Esophagus mucosa (tissue), 1 donor: ENCODE measurements at places on chromosomes 11 and 22.

GRCh38 chr22:49959782-49960158, 802 bp upstream of the PIM3 start:
- ATAC-seq: peak; percentile 10

DNA sequence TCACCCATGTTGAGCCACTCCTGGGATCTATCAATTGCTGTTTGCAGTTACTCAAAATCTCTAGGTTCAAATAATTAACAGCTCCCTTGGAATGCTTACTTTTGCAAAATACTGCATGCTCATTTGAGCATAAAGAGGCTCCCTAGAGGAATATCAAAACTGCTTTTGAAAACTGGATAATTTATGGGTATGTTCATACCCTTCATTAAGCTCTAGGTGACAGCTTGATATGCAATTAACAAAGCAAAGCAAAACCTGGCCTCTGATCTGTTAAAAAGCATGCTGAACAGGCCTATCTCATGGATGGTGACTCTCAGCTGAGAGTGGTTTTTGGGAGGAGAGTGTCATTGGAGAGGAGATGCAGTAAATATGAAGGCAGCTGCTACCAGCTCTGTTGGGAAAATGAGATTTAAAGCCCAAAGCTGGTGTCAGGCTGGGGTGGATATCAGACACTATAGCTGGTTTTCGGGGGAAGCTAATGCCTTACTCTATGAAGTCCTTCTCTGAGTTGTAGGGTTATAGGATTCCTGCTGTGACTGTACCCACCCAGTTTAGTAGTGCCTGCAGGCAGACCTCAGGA, 110.9 kb downstream of the RASSF10 start:
- peak; percentile 63 for ATAC-seq

- no peak for ATAC-seq
Measured at GRCh38 chr11:67666676-67667489, 7.5 kb downstream of the ALDH3B2 start.

DNA sequence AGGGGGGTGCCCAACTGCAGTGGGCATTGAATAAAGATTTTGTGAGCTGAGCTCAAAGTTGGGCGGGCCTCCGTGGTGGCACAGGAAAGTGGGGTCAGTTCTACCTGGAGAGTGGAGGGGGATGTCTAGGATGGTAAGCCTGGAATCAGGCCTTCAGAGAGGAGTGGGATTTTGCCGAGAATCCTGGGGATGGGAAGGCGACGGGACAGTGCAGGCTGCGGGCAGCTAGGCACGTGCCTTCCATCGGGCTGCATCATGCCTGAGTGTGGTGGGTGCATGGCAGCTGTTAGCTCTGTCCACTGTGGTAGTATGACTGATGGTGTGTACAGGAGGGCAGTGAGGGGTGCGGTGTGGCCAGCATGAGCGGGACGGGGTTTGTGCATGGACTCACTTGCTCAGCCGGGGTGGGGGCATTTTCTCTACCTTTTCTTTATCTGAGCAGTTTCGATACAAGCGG, 3.6 kb downstream of the SHANK3 start:
- ATAC-seq: no peak

GRCh38 chr22:28674121-28674563, 5.5 kb downstream of the TTC28 start:
- no peak for ATAC-seq

GRCh38 chr11:69071086-69071800, 22.5 kb downstream of the TPCN2 start:
- ATAC-seq: no peak

DNA sequence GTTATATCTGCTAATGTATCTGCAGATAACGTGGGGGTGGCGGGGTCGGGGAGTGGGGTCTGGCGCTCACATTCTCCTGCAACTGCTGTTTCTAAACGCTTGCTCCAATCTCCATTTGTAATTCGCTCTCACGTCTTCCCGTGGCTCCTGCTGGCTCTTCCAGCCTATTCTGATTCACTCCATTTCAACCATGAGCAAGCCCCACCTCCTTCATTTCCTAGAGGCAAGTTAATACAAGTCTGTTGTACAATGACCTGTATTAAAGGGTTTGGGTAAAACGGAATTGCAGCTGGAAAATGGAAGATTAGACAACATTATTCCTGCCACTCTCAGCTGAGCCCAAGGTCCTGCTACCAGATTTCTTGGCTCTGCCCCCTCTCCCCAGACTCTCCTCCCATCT, 132.3 kb downstream of the CSNK2A3 start:
- ATAC-seq: peak; percentile 78

DNA sequence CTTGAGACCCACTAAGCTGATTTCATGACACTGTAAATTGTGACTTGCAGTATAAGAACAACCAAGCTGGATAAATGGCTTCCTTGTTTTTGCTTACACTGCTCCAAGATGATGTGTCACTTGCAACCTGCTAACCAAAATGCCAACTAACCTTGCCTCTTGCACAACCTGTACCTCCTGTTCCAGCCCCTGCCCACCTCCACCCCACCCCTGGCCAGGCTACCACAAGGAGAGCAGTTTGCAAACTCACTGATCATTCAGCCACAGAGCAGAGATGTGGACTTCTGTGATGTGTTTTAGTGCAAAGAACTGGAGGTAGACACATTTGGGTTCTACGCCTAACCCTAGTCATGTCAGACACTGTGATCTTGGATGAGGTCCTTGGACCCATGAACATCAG, 4.3 kb upstream of the APOL6 start:
- peak; percentile 85 for ATAC-seq

DNA sequence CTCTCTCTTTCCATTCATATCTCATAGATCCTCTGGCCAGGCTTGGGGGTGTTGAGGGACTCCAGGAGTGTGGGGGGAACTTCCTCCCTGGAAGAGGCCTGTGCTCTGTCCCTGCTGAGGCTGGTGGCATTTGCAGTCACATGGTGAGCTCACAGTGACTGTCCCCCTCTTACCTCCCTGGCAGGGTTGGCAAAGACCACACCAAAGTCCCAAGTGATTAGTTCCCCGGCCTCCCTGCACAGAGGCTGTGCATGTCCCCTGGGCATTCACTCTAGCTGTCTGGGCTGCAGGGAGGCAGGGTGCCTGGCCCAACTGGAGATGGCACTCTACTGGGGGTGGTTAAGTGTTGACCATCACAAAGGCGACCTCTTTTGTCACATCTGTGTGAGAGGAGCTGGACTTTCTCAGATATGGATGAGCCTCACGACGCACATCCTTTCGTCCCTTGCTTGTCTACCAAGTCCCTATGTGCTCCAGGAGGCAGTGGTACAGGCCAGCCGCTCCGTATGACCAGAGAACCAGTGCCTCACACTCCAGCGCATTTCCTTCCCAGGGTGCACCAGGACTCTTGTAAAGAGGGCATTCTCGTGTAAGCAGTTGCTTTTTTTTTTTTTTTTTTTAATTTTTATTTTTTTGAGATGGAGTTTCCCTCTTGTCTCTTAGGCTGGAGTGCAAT, 8.8 kb downstream of the TANGO2 start:
- ATAC-seq: no peak

DNA sequence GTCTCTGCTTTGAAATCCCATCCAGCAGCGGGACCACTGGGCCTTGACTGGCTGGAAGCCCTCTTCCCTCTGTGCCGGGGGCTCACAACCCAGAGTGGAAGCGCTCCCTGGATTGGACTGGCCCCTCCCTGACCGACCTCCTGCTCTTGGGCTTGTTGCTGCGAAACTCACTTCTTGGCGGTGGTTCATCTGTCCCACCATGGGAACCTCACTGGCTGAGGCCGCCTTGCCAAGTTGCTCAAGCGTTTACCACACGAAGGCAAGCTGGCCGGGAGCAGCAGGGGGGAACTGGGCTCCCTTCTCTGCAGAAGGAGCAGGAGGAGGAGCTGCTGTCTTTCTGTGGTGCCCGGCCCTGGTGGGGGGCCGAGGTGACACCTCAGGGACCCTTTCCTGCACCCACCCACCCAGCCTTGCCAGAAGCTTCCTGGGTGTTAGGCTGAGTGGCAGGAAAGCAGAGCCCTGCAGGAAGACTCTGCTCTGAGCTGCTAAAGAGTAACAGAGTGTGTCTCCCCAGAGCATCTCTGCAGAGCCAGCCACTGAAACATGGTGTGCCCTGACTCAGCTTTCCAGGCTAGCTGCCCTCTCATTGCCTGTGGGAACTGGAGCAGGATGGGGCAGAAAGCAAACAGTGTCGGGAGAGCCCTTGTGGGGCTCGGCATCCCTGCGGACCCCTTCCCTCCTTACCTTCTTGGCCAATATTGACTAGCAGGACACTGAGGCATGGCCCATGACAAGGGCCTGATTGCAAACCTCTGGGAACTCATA, 88.5 kb upstream of the ALX4 start:
- no peak for ATAC-seq

- ATAC-seq: no peak
Measured at GRCh38 chr11:120404495-120404894, 68.3 kb downstream of the ARHGEF12 start.

GRCh38 chr11:469684-470560, 19.8 kb downstream of the PTDSS2 start:
- ATAC-seq: peak; percentile 29

GRCh38 chr11:76218449-76219178, 12.3 kb upstream of the WNT11 start:
- ATAC-seq: peak; percentile 8

- ATAC-seq: no peak
Measured at GRCh38 chr11:116637766-116638165, 135.0 kb downstream of the BUD13 start.

DNA sequence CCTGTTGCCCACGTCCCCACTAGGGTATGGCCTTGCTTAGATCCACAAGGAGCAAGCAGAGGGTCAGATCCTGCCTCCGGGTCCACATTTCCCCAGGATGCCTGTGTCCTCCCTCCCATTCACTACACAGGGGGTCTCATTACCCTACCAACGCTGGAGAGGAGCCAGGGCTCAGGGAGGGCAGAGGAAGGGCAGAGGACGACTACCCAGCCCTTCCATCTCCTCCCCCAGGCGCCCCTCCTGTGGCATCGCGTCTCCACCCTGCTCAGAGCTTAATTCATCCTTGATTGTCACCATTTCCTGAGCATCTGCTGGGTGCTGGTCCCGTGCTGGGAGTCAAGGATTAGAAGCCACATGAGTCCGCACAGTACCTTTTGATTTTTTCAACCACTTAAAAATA, 5.0 kb downstream of the NFAM1 start:
- no peak for ATAC-seq

DNA sequence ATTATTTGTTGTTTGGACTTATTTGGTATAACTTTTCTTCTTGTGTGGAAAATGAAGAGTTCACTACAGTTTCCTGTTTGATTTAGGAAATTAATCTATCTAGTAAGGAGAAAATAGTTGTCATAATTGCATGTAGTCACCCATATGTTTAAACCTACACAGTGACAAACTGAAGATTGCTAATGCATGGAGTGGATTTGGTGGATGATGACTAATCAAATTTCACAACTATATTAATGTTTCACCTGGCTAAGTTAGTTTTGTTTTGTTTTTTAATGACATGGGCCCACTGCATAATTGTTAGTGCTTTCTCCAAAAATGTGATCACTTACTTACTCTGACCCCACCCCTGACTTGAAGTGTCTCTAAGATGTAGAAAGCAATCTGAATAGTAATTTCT, 170.6 kb downstream of the DYNC2H1 start:
- ATAC-seq: no peak

DNA sequence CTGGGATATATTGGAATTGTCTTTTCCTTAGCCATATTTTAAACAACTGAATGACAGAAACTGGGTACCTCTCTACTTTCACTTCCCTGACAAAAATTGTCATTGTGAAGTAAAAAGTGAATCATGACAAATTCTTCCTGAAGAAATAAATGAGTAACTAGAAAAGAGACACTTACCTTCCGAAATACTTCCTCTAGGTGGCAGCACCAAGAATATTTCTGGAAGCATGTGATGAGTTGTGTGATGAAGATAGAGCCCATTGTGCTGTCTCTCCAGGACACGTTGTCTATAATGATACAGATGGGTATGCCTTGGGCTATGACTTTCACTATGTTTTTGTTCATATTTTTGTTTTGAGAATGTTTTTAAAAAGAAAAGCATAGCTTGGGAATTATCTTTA, 21.5 kb downstream of the CASP4 start:
- peak; percentile 63 for ATAC-seq

DNA sequence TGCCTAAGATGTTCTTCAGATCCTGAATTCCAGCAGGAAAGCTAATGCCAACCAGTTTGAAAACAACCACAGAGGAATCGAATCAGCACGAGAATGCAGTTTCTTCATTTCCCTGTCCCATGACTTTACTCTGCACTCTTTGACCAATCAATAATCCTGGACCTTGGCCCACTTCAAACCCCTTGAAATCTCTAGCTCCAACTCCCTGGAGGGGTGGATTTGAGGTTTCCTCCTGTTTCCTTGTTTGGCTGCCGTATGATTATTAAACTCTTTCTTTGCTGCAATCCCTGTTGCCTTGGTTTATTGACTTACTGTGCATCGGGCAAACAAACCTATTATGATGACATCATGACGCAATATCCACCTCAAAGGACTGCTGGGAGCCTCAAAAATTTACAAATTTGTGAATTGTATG, 109.3 kb downstream of the FBXO7 start:
- ATAC-seq: no peak

GRCh38 chr11:96314326-96315020, 28.5 kb downstream of the MAML2 start:
- ATAC-seq: peak; percentile 82

- no peak for ATAC-seq
Measured at GRCh38 chr11:86696451-86696850, 24.0 kb upstream of the ME3 start.

DNA sequence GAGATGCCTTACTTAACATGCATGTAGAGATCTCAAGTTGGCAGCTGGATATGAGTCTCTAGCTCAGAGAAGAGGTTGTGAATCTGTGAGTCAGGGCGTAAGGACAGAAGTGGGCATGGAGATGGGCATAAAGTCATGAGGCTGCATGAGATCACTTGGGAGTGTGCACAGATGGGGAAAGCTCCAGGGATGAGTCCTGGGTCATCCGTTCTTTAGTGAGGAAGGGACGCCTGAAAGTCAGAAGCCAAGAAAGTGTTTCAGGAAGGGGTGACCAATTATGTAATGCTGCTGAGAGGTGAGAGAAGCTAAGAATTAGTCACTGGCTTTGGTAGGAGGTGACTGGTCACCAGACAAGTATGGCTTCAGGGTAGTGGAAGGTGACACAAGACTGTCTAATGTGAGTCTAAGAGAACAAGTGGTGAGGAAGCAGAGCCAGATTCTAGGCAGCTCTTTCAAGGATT, 6.7 kb downstream of the ACP2 start:
- peak; percentile 76 for ATAC-seq

GRCh38 chr11:90321018-90321417, 98.2 kb upstream of the CHORDC1 start:
- ATAC-seq: no peak

DNA sequence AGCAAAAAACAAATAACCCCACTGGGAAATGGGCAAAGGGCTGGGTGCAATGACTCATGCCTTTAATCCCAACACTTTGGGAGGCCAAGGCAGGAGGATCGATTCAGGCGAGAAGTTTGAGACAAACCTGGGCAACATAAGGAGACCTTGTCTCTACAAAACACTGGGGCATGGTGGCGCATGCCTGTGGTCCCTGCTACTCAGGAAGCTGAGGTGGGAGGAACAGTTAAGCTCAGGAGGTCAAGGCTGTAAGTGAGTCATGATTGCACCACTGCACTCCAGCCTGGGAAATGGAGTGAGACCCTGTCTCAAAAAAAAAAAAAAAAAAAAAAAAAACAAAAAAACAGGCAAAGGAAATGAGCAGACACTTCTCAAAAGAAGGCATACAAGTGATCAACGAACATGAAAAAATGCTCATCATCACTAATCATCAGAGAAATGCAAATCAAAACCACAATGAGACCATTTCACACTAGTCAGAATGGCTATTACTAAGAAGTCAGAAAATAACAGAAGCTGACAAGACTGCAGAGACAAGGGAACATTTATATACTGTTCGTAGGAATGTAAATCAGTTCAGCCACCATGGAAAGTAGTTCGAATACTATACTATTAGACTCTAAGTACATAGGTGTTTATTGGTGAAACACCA, 48.2 kb upstream of the SMCO4 start:
- ATAC-seq: no peak
